T-helper 17 cell (primary cell): ENCODE measurements at places on chromosomes 5 and 9. TPM values are rescaled to one million over a fixed set of nuclear protein-coding genes. Genes with fewer than 3 reads are reported as not detected.

The C5 gene
- 1.3 TPM for total RNA-seq

- DNase-seq: no peak
- no peak overlapping the region for H3K4me3 ChIP-seq
- H3K27ac ChIP-seq: no peak overlapping the region
Observed at GRCh38 chr9:95953986-95954385, 78.5 kb downstream of the ERCC6L2 start.

GRCh38 chr9:36142510-36143244 lies 6.1 kb downstream of the GLIPR2 start:
- H3K27ac ChIP-seq: peak overlapping the region; percentile 100
- H3K27me3 ChIP-seq: no peaks in the 10 kb centered on the region
- no peak for DNase-seq
- H3K36me3 ChIP-seq: peaks cover 15% of the 10 kb centered on the region

GRCh38 chr5:83531661-83532060 lies 60.1 kb downstream of the VCAN start:
- no peak overlapping the region for H3K27ac ChIP-seq
- no peak for DNase-seq
- H3K4me3 ChIP-seq: no peak overlapping the region

DNA sequence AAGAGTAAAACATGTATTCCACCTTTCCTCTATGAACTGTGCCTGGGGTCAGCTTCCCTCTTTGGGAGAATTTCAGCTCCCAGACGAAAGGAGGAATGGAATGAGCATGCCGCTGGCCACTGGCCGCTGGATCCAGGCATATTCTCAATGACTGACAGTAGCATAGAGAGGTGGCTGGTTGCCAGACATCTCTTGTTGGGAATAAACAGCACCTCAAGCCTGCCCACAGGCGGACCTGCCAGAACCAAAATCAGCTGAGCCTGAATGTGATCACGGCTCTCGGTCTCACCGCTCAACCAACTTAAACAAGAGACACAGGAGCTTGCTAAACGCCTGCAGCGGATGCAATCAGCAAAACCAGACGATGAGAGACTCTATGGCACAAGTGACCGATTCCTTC lies 20.6 kb downstream of the TBC1D9B start:
- no peaks in the 10 kb centered on the region for H3K27me3 ChIP-seq
- no peak overlapping the region for H3K27ac ChIP-seq
- H3K36me3 ChIP-seq: peaks cover 15% of the 10 kb centered on the region
- no peak overlapping the region for H3K4me3 ChIP-seq
- DNase-seq: no peak
- peaks cover 5% of the 10 kb centered on the region for H3K4me1 ChIP-seq

DNA sequence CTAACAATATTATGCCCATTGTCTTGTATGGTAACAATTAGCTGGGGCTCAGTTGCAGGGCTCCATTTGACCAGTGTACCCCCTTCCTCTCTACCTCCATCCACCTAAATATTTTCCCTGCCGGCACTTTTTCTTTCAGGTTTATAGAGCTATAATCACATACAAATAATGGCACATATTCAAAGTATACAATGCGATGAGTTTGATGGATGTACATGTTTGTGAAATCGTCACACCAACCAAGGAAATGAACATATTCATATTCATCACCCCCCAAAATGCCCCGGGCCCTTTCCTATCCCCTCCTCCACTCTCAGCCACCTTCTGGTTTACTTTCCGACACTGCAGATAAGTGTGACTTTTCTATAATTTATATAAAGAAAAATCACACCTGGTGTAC lies 351.5 kb downstream of the GADD45G start:
- H3K4me3 ChIP-seq: no peak overlapping the region
- H3K27ac ChIP-seq: no peak overlapping the region
- H3K4me1 ChIP-seq: peaks cover 7% of the 10 kb centered on the region
- H3K36me3 ChIP-seq: peaks cover 3% of the 10 kb centered on the region
- no peak for DNase-seq
- peaks cover 35% of the 10 kb centered on the region for H3K27me3 ChIP-seq

The CTSL gene
- total RNA-seq: 3.4 TPM
